Stimulated activated CD8-positive, alpha-beta memory T cell treated with anti-CD3 and anti-CD28 coated beads, Interleukin-4, amount 100 ng/mL, for 24 hours (primary cell): ENCODE measurements at places on chromosomes 12 and 14.

DNA sequence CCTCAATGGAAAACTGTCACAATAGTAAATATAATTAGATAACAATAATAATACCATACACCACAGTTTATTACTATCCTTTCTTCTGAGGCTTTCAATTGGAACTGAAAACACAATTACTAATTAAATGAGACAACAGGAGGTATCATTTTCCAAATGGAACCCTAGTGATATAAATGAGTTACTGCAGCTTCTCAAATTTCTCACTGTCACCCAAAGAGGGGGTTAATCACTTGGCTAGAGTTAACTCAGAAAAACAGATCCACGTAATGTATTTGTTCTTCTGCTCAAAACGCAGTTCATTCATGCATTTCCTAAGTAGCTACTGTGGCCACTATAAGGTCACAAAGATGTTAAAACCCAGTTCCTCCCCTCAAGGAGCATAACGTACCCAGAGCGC is 120.9 kb upstream of the FOXN3 start:
- DNase-seq, result no peak

DNA sequence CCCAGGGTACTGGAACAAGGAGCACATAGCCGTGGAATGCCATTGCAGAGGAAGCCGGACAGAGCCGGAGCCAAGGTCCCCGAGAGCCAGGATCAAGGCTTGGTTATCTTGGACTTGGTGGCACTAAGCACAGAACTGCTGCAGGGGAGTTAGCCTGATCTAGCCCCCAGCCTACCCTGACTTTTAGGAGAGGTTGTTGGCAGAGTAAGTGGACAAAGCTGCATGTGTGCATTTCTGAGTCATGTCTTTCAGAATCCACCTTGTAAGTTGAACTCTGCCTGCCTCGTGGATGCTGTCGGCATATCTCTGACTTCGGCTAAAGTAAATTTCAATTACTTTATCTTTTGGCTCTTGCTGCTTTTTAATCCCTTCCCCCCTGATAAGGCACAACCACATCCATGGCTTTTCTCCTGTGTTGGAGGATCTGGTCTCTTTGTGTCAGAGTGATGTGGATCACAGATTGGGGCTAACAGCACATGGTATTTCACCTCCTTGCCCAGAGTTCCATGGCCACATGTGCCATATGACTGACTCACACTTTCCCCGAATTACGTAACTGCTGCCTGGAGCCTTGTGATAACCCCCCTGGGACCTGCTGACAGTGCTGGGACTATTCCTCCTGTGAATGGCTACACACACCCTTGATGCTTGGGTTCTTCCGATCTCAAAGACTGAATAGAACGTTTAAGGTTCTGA is 240.3 kb downstream of the EMP1 start:
- no peak for DNase-seq

GRCh38 chr12:86484473-86484872 is 228.3 kb upstream of the MGAT4C start:
- DNase-seq, result no peak

GRCh38 chr14:35855876-35856481 is 29.8 kb downstream of the BRMS1L start:
- DNase-seq, result no peak

DNA sequence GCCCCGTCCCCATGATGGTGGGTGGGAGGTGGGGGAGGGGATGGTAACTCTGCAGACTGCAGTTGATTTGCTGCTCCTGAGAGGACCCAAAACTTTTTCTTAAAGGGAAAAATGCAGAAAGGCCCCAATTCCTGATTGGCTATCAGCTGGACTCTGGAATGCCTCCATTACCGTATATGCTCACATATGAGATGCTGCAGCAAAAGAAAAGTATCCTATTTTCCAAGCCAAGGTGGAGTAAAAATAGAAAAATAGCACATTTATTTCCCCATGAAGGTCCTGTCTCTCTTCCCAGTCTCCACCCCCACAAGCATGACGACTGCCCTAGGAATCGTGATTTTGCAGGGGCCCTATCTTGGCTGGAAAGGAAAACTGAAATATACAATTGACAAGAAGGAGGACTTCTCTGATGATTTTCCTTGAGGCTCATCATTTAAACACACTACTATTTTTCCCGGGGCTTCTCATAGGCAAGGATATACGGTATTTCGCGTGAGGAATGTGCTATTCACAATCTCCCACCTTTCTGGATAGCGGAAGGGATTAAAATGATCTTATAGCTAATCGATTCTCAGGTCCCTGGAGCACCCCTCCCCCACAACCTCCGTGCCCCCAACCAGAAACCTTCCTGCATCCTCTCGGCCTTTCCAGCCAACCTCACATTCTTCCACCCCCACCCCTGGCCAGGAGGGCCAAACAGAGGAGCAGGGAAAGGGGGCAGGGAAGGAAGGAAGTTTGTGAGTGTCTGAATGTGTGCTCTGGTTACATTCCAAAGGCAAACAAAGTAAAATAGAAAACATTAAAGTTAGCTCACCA is 138.9 kb upstream of the CCND2 start:
- DNase-seq, result no peak

GRCh38 chr12:129617849-129618248 is 286.0 kb downstream of the TMEM132D start:
- DNase-seq, result no peak

GRCh38 chr14:21084998-21085853 is 13.2 kb downstream of the ZNF219 start:
- no peak for DNase-seq

DNA sequence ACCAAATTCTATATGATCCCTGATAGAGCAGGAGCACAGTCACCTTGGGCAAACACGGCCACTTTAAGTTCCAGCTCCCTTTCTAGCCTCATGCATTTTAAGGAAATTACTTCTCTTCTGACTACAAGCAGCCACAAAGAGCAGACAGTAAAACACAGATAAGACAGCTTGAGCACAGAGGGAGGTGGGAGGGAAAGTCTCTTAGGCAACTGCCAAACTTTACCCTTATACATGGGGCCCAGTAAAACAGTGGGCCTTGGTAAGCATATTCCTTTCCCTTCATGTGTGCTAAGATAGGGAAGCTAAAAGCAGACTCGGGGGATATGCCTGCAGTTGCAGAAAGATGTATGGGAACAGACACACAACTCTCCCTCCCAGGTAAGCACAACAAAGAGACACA is 235.9 kb downstream of the CPNE8 start:
- no peak for DNase-seq

GRCh38 chr14:22471545-22472121 is 117.4 kb downstream of the DAD1 start:
- DNase-seq, result no peak

- no peak for DNase-seq
Observed at GRCh38 chr12:132458441-132458840, 31.5 kb upstream of the FBRSL1 start.

GRCh38 chr12:96769400-96769799 is 137.7 kb upstream of the NEDD1 start:
- no peak for DNase-seq

DNA sequence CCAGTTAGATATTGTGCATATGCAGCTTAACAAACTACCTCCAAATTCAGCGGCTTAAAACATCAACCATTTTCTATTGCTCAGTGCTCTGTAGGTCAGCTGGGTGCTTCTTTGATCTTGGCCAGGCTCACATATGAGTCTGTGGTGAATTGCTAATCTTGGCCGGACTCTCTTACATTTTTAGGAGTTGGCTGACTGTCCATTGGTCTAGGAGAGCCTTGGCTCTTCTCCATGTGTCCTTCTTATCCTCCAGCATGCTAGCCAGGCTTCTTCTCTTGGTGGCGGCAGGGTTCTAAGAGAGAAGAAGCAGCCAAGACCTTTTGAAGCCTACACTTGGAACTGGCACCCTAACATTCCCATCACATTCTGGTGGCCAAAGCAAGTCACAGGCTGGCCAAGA is 174.3 kb upstream of the PWP1 start:
- no peak for DNase-seq

- DNase-seq, result no peak
Observed at GRCh38 chr12:93146263-93146939, 217.3 kb upstream of the EEA1 start.

DNA sequence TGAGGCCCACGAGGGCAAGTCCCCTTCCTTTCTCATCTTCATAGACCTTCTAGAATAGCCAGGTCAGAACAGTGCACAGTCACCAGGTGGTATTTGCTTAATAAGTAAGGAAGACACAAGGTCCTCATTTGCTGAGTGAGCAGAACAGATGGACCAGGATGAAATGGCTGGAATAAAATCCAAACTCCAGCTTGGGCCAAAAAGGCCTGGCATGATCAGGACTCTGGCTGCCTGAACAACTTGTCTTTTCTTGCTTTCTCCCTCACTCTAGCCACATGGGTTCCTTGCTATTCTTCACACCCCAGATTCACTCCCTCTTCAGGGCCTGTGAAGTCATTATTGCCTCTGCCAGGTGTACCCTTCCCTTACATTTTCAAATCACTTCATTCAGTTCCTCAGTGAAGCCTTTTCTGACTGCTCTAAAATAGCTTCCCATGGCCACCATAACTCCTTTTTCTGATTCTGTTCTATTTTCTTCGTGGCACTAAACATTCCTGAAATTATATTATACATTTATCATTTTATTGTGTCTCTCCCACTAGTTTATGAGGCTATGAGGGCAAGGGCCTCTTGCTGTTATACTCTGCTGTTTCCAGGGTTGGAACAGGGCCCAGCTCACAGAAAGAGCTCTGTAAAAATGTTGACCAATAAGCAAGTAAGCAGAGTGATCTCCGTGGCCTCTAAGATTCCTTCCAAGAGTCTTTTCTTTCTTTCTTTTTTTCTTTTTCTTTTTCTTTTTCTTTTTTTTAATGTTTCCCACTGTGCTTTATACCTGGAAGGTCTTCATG is 150.8 kb downstream of the TTC8 start:
- no peak for DNase-seq

DNA sequence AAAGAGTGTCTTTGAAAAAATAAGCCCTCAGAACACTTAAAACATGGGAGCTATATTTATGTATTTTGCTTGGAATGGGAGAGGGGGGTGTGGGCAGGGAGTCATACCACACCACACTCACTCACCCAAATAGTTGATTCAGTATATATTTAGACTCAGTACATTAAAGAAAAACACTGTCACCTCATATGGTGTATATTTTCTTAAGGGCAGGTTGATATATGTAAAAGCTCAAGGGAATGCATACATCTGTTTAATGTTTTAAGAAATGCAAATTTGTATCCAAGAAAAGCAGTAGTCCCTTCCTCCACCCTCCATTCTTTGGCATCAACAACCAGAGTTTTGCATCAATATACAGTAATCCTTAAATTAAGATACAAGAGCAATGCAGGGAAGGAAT is 1.4 kb downstream of the NFYB start:
- no peak for DNase-seq

DNA sequence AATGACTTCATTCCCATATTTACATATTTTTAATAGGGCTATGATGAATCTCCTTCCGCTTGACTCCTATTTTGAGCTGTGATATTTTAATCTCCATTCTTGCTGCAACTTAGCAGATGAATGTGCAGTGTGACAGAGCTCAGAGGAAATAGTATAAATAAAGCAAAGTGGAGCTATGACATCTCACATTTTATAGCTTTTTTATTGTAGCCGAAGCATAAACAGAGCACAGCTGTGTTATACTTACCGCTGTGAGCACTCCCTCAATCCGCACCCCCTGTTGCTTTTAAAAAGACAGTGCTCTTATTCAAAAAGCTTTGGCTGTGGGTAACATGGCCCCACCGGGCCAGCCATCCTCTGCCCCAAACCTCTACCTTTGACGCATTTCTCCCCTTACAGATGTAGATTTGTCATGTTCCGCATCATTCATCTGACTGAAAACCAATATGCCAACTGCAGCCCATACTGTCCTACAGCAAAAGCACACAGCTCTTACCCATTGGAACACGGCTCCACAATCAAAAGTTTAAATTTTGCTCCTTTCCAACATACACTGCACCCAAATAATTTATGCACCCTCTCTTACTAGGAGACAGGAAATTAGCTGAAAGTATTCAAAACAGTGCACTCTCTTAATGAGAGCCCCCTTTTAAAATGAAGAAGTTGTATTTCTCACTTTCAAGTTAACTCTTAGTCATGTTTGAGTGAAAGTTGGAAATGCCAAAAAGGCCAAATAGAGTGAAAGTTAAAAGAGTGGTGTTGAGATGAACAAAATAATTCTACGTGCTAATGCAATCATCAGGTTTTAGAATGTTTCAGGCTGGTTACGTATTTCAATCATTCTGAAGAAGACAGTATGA is 429.3 kb upstream of the SOX5 start:
- DNase-seq, result no peak

GRCh38 chr14:55031190-55031589 is 4.2 kb downstream of the SOCS4 start:
- DNase-seq, result no peak

- DNase-seq, result no peak
Observed at GRCh38 chr14:61281948-61282275, 774 bp upstream of the TMEM30B start.

DNA sequence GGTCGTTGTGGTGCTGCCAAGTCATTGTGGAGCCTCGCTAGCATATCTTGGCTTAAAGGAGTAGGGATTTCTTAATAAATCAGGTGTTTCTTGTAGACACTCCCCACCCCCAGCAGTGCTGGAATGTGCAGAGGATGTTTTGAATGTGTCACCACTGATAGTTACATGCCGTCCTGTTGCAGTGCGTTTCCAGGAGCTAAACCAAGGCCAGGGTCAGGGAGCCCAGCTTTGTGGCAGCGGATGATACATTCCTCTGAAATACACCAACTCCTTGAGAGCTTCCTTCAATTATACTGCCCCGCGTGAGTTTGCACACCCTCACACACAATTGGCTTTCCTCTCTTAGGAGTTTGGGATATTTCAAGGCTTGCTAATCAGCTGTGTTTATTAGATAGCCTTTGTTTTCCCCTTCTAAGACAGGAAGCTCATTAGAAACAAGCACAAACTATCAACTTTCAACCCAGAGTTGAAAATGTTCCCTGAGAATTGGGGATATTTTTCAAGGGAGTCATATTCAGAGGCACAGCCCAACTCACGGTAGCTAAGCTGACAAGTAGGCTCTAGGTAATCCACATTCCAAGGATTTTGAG is 154.9 kb downstream of the C12orf75 start:
- no peak for DNase-seq

- no peak for DNase-seq
Observed at GRCh38 chr12:4379405-4379804, at the start of gene FGF23. Gene FGF23 (minus strand): TSS chr12:4379712. CDS start chr12:4379582, 130 bp downstream.

- DNase-seq, result no peak
Observed at GRCh38 chr14:89881839-89882238, 72.7 kb downstream of the EFCAB11 start.

GRCh38 chr12:56836317-56836716 is 73.2 kb downstream of the HSD17B6 start:
- no peak for DNase-seq

- DNase-seq, result no peak
Observed at GRCh38 chr12:27226407-27226929, 17.6 kb upstream of the STK38L start.

DNA sequence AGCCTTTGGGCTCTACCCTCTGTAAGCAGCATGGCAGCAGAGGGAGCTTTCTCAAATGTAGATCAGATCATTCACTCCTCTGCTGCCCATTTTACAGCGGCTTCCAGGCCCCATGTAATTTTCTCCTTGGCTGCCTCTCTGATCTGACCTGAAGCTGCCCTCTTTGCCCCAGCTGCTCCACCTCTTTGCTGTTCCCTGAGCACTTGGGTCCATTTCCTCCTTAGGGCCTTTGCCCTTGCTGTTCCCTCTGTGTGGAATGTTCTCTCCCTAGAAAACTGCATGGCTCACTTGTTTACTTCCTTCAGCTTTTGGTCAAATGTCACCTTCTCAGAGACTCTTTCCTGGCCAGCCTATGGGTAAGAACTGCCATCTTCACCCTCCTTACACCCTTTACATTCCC is 37.2 kb downstream of the SMOC1 start:
- DNase-seq, result no peak

- no peak for DNase-seq
Observed at GRCh38 chr12:69437073-69437472, 33.1 kb upstream of the FRS2 start.
